ENCODE measurements at places on chromosomes 2 and 18. TPM values are rescaled to one million over a fixed set of nuclear protein-coding genes. Genes with fewer than 3 reads are reported as not detected.
A peak's percentile ranks its signal among the peaks of the same experiment; 100 is the strongest.

DNA sequence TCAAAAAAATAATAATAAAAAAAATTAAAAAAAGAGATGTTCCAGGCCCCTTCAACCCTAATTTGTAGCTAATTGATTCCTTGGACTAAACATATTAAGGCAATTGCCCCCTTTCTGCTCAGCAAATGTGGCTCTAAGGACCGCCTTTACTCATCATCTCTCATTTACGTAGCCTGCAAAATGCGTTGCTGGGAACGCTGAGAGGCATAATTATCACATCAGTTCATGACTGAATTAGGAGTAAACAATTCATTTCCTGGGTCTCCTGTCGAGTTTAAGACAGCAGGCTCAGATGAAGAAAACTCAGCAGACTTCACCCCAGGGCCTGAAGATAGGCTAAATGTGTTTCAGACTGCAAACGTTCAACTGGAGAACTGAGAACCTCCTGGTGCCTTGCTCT is 413.5 kb downstream of the NBAS start:
- no peak for DNase-seq

DNA sequence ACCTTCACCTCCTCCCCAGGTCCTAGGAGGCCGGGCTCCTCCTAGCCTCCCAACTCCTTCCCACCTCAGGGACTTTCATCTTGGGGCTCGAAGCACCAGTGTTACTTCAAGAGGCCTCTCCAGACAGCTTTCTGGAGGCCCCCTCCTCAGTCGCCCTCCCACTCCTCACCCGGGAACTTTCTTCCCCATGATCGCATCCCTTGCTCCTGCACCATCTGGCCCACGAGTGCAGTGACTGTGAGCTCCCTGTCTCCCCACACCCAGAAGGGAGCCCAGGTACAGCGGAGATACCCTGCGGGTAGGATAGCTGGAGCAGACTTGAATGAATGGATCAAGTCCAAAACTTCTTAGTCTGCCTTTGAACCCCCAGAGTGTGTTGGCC is 6.1 kb downstream of the ERFE start:
- no peak for DNase-seq

CD302 gene
- total RNA-seq, result 6.1 TPM

DNA sequence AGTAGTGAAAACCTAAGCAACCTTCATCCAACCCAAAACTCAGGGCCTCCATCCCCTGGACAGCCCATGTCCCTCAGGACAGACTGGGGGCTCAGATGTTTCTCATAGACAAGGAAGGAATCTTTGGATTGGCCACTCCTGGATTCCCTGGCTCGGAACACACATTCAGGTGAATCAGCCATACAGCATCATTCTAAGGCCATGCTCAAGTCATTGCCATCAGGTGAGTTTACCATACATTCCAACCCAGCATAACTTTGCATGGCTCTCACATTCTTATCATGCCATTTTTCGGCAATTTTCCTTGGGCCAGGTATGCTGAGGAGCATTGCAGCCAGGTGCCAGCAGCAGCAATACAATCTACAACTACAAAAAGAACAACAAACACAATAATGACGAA is 34.6 kb upstream of the SERPINE2 start:
- DNase-seq, result no peak

DNA sequence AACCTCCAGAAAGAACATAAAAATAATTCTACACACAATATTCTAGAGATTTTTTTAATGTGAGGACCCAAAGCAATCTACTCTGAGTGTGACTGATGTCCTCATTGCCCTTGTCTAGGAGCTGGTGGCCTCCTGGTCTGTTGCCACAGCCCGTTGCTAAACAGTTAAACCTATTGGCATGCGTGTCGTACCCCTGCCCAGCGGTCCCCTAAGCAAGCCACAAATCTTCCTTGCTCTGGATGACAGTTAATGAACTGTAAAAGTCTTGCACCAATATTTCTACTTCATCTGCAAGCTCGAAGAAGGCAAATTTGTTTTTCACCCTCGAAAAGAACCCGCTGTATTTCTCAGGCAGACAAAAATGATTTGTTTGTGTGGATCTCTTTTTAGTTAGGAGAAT is 489.1 kb upstream of the MEX3C start:
- DNase-seq, result no peak

ITGB1BP1 gene
- total RNA-seq, result 48.6 TPM

- DNase-seq, result no peak
Measured at GRCh38 chr2:15799432-15799827, 140.9 kb upstream of the MYCN start.

GRCh38 chr2:53265544-53266299 is 501.9 kb upstream of the CHAC2 start:
- DNase-seq, result no peak

CSRNP3 gene
- 0.72 TPM for total RNA-seq

GRCh38 chr18:45202061-45202460 is 413.2 kb upstream of the SLC14A2 start:
- DNase-seq, result no peak

MC4R gene
- 0.28 TPM for total RNA-seq

DNA sequence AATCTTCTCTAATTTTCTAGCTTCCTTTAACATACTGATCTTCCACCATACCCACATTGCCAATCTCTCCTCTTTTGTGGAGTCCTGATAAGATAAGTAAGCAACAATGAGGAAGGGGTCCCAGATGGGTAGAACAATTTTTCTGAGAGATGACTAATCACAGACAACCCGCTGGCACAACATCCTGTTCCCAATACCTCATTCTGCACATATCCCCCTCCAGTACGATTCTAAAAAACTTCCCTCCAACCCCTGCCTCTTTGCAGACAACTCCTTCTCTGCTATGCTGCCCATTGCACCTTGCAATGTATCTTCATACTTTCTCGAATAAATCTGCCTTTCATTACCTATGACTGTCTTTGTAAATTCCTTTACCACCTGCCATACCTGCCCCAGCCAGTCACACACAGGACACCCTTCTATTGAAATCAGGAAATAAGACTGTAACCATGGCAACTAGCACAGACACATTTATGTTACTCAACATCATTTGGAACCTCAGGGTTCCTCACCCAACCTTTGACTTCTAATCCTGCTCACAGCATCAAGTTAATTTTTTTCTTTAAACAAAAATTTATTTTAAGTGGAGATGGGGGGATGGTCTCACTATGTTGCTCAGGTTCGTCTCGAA is 7.4 kb upstream of the EXOC6B start:
- DNase-seq, result no peak

LIMS2 gene
- 1.1 TPM for total RNA-seq

DNA sequence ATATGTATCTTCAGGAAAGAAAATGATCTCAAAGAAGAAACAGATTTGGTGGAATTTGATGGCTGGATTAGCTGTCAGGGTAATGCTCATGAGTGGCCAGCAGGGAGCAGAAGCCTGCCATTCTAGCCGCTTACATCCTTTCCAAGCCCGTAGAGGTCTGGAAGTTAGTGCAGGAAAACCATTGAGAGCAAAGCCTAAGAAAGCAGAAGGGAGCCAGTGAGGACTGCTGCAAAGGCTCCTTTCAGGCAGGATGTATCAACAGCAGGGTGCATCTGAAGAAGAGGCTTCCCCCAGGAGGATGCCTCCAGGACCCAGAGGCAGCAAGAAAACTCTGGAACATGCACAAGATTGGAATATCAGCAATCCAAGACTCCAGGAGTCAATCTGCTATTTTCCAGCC is 22.9 kb upstream of the LBH start:
- peak; percentile 82 for DNase-seq

DNA sequence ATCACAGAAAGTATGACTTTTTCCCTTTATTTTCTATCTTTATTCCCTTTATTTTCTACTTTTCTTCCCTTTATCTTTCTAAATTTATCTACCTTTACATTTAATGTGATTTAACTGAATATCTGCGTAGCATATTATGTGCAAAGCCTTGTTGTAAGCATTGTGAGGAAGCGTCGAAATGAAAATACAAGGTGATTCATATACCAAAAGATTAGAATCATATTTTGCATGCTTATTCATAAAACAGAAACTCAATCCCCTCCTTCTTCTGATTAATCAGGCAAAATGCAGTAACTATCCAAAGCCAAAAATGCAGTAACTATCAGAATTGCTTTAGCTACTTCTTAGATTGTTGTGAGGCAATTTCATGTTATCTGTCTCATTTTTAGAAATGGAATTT is 393.0 kb downstream of the CDH19 start:
- DNase-seq, result no peak

GRCh38 chr2:234288974-234289455 is 207.9 kb downstream of the ARL4C start:
- peak; percentile 41 for DNase-seq

GRCh38 chr2:188551671-188552070 is 260.0 kb downstream of the GULP1 start:
- no peak for DNase-seq

ABHD1 gene
- total RNA-seq, result not detected

- peak; percentile 69 for DNase-seq
Measured at GRCh38 chr2:52933878-52934277, 833.7 kb upstream of the CHAC2 start.

GRCh38 chr18:63192126-63192884 is 127.3 kb downstream of the BCL2 start:
- no peak for DNase-seq

DNA sequence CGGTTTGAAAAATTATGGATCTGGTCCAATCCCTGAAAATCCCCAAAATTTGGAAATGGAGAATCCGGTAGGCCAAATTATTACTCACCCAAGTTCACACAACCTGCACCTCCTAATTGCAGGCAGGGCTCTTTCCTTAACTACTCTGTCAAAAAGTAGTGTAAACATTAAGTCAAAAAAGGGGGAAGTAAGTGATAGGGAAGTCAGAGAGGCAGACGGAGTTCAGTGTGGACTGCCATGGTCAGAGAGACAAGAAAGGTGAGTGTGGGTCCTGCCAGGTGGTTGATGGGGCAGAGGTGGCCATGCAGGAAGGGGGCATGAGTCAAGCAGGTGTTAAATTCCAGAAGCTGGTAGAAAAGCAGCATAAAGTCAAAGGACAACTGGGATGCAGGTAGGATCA is 104.7 kb upstream of the STPG4 start:
- DNase-seq, result no peak

KLHL41 gene
- 0.28 TPM for total RNA-seq

DNA sequence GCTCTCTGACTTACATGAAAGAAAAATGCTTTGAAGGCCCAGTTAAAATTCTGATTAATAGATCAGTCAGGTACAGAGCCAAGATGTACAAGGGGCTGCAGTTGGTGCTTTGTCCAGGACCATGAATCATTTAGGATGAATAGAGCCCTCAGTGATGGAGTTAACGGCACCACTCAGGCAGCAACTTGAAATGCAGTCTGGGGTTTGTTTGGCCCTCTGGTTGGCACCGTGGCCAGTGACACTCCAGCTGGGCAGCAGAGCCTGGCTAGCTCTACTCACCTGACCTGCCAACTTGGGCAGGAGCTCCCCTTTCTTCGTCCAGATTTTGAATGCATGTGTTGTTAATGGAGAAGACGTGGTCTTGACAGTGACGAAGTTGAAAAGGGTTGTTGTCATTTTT is 493.0 kb upstream of the ACVR2A start:
- DNase-seq, result no peak

STARD6 gene
- total RNA-seq, result 0.28 TPM

Data from IMR-90 (cell line).